Stimulated activated CD4-positive, alpha-beta T cell treated with anti-CD3 and anti-CD28 coated beads, Interleukin-4, amount 100 ng/mL, for 1 hour (primary cell): ENCODE measurements at places on chromosomes 7 and 10.

DNA sequence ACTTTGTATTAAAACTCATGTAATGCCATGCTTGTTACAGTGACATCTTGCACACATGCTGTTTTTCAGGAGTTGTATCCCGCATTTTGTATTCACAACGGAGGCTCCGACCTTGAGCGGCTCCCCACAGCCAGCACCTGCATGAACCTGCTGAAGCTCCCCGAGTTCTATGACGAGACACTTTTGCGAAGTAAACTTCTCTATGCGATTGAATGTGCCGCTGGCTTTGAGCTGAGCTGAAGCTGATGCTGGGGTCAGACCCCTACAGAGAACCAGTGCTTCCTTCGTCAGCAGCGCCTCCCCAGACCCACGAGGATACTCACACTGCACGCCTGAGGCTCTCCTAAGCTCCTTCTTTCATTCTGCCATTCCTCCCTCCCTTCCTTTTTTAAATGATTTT lies 69.3 kb upstream of the DNAJB6 start:
- no peak for DNase-seq

GRCh38 chr10:63798599-63799498 lies 277.6 kb downstream of the REEP3 start:
- no peak for DNase-seq

- DNase-seq: no peak
These were observed 26.5 kb downstream of the NUP42 start for GRCh38 chr7:23208316-23208715.

- no peak for DNase-seq
These were observed 104.7 kb upstream of the DDC start for GRCh38 chr7:50669890-50670289.

DNA sequence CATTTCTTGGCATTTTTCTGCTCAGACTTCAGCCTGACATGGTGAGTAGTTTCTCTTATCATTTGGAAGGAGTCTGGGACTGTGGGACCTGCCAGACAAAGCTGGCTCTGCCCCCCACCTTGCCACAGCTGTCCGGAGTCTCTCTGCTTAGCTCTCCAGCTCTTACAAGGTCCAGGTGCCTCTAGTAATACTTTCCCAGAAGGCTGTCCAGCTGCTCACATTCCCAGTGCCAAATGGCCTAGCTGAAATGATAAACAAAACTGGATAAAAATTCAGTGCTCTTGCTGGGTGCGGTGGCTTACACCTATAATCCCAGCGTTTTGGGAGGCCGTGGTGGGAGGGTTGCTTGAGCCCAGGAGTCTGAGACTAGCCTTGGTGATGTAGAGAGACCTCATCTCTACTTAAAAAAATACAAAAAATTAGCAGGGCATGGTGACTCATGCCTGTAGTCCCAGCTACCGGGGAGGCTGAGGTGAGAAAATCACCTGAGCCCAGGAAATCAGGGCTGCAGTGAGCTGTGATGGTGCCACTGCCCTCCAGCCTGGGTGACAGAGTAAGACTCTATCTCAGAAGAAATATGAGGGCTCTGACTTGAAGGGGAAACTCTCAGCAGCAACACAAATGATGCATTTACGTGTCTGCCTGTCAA lies 86.8 kb downstream of the C10orf90 start:
- no peak for DNase-seq

DNA sequence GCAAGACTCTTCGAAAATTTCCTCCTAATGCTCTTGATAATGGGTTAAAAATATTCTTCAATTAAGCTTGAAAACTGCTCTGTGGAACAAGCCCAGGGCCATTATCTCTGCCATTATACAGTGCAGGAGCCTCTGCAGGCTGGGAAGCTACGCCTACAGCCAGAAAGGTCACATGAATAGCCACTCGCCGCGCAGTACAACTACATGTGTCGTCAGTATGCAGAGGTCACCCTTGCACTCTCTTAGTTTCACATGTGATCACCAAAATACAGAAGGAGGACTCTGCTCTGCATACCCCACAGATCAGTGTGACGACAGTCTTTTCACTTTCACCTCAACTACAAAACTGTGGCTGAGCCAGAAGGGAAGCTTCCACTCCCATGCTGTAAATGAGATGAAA lies 141.8 kb upstream of the C1QL3 start:
- no peak for DNase-seq

GRCh38 chr10:22893781-22894180 lies 34.1 kb upstream of the ARMC3 start:
- no peak for DNase-seq

GRCh38 chr10:129381741-129382140 lies 85.3 kb upstream of the MGMT start:
- DNase-seq: no peak

GRCh38 chr7:92840316-92840715 lies 3.9 kb upstream of the CDK6 start:
- DNase-seq: no peak
